GM13977 (cell line): ENCODE measurements at places on chromosomes 12 and 14.
A peak's percentile ranks its signal among the peaks of the same experiment; 100 is the strongest.

GRCh38 chr14:55712491-55712890 lies 132.5 kb downstream of the KTN1 start:
- DNase-seq: no peak

- no peak for DNase-seq
These were observed 19.2 kb upstream of the CYP46A1 start for GRCh38 chr14:99664937-99665273.

- no peak for DNase-seq
These were observed 12.8 kb downstream of the EPYC start for GRCh38 chr12:90991952-90992465.

DNA sequence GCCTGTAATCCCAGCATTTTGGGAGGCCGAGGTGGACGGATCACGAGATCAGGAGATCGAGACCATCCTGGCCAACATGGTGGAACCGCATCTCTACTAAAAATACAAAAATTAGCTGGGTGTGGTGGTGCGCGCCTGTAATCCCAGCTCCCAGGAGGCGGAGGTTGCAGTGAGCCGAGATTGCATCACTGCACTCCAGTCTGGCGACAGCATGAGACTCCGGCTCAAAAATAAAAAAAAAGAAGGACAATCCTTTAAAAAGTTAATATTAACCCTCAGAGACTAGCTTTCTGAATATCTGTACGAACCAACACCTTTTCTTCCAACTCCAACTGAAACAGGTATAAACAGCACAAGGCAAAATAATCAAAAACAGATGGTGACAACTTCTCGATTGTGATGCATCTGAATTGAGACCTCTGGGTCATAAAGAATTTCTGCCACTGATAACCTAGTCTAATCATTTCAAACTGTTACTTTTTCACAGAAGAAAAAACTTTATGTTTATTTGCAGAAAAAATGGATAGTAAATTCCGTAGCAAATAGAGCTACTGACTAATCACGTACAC lies 27.8 kb downstream of the CLIP1 start:
- DNase-seq: no peak

DNA sequence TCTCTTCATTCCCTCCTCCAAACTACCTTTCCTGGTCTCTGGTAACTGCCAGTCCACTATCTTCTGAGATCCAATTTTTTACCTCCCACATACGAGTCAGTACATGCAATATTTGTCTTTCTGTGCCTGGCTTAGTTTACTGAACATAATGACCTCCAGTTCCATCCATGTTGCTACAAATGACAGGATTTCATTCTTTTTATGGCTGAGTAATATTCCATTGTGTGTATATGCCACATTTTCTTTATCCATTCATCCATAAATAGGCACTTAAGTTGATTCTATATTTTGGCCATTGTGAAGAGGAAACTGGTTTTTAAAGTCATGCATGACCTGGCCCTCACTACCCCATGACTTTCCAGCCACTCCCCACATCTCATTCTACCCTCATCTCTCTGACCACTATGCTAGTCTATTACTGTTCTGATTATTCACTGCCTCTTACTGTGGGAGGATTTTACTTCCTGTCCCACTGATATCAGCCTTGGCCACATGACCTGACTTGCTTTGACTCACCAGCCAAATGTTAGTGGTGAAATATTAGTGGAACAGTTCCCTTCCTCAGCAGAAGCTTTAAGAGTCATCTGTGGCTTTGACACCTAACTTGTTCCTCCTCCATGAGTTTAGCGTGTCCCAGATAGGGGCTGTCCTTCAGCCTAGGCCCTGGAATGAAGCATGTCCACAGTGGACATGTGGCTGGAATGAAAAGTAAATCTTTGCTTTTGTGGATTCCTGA lies 52.2 kb downstream of the GOLGA5 start:
- DNase-seq: peak; percentile 69

DNA sequence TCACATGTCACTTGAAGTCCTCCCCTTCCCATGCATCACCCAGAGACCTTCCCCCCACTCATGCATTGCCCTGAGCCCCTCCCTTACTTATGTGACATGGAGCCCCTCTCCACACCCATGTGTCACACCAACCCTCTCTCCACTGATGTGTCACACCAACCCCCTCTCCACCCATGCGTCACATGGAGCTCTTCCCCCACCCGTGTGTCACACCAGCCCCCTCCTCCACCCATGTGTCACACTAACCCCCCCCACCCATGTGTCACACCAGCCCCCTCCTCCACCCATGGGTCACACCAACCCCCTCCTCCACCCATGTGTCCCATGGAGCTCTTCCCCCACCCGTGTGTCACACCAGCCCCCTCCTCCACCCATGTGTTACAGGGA lies 30.4 kb downstream of the RTL1 start:
- DNase-seq: no peak

DNA sequence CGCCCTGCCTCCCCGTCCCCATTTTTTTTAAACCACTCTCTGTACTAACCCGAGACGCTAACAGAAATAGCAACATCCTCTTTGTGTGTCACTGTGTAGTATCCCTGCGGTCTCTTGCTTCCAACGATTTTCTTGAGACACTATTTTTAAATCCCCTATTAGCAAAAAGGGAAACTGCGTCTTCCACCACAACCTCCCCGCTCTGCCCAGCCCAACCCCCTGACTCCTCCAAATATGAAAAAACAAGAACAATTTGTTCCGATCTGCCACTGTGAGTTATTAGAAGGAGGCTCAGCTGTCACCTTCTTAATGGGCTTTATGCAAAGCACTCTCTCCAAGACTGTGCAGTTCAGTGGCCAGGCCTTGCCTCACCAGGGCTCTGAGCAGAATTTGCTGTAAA lies 76.3 kb downstream of the MAP1LC3B2 start:
- peak; percentile 34 for DNase-seq

- no peak for DNase-seq
These were observed 59.5 kb downstream of the CRADD start for GRCh38 chr12:93736640-93737178.

- DNase-seq: no peak
These were observed 31.7 kb downstream of the GALNT4 start for GRCh38 chr12:89492883-89493282.

DNA sequence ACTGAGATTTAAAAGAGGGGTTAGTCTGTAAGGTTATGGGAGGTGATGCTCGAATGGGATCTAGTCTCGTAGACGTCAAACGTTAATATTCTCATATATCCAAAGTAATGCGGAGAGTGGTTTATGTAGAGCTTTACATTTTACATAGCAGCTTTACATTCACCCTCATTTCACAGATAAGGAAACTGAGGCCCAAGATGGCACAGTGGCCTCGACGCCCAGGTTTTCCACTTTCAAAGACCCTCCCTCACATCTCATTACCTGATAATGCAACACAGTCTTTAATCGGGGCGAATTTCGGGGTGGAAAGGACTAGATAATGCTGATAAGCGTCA lies 450 bp upstream of the TDG start:
- DNase-seq: no peak

DNA sequence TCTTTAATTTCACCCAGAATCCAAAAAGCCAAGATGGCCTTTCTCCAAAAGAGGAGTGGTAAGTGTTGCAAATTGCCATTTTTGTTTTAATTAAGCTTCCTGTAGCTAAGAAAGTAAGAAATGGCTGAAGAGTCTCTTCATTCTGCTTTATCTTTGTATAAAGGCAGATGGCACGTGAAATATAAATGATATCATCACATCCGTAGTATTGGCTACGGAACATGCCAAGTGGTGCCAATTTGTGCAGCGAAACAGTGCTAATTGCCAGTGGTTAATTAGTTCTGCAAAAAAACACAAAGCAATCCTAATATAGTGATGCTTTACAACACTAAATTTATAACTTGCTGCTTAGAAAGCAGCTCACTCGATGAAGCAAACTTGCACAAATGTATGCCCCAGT lies 29.4 kb downstream of the PLEKHG7 start:
- DNase-seq: no peak

DNA sequence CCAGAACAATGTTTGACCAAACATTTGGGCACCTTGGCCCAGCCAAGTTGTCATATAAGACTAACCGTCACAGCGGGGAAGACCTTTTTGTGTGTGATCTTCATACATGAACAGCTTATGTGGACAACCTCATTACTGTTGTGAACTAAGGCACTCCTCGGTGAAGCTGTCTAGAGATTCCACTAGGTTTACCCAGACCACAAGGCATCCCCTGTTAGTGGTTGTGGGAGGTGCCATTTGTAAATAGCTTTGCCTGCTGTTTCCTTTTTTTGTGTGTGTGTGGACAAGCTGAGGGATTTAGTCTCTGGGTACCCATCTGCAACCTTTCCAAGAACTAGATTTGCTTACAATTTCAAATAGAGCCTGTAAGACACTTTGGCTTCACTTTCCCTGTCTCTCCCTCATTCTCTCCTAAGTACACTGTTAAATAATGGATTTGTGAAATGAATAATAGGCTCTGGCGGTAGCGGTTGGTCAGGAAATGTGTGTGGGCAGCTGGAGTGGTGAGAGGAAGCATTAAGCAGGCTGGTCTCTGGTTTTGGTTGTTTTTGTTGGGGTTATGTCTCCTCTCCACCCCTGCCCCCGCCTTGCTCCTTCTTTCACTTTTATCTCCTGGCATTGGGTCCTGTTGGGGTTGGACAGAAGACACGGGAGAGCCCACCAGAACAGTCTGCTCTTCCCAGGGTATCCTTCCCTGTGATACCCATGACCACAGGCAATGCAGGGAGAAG lies 727.6 kb downstream of the VRK1 start:
- no peak for DNase-seq

- no peak for DNase-seq
These were observed 84.1 kb upstream of the TMTC1 start for GRCh38 chr12:29867823-29868222.

DNA sequence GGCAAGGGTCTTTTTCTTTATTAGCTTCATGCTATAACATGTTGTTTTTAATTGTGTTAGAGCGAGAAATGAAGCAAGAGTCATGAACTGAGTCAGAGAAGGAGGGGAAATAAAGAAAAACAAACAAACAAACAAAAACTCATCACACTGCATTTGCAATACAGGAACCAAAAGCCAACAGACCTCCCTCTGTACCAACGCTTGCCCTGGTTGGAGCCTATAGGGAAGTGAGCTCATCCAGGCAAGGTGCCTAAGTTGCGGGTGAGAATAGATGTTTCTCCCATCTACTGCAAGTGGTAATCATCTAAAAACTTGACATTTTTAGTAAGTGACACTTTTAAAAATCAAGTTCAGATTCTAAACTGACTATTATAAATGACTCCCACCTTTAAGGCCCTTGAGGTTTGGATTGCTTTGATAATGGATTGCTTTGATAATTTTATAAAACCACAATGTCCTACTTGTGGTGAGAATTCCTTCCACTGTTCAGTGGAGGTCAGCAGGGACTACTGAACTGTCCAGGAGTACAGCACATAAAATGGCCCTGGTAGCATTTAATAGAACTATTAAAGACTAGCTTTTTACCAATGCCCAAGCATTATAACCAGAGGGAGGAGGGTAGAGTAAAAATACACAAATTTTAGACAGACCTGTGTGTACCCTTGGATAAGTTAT lies 31.3 kb downstream of the SLC38A1 start:
- DNase-seq: no peak

- peak; percentile 14 for DNase-seq
These were observed 11.8 kb downstream of the ALG10B start for GRCh38 chr12:38328306-38328895.
